ENCODE measurements at places on chromosomes 2 and 18.

GRCh38 chr18:62758591-62758990 lies 43.2 kb downstream of the PHLPP1 start:
- DNase-seq: no peak

DNA sequence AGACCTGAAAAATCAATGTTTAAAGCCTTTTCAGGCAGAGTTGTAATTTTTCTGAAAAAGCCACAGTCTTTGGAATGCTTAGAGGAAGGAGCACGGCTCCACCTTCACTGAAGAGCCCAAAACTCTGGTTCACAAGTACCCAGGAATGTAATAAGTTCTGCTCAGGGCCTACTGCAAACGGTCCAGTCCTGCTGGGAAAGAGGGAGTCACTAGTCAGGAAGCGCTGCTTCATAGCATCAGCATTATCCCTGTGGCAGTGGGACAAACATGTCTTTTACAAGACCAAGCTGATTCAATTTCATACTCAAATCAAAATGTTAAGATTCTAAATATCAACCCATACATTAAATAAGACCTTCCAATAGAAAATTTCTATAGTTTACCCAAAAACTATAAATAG lies 152.9 kb upstream of the PGAP1 start:
- no peak for DNase-seq

DNA sequence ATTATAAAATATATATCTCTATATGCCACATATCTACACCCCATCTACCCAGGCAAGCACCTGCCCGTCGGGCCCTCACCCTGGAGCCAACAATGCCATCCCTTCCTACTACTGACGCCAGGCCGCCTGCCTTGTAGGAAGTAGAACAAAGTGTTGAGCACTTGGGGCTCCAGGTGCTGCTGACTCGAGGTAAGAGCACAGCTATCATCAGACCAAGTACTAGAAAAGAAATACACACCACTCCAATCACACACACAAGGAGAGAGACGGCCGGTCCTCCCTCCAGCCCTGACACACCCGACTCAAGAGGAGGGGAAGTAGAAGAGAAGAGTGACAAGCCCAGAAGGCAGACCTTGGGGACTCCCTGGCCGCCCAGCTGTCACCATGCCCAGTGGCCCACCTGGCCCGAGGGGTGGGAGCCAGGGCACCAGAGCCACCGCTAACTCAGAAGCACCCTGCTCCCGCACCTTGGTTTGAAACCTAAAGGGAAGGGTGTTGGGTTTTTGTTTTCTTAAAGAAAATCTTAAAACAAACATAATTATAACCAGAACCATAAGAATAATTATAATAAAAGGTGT lies 64.0 kb upstream of the POMC start:
- no peak for DNase-seq

DNA sequence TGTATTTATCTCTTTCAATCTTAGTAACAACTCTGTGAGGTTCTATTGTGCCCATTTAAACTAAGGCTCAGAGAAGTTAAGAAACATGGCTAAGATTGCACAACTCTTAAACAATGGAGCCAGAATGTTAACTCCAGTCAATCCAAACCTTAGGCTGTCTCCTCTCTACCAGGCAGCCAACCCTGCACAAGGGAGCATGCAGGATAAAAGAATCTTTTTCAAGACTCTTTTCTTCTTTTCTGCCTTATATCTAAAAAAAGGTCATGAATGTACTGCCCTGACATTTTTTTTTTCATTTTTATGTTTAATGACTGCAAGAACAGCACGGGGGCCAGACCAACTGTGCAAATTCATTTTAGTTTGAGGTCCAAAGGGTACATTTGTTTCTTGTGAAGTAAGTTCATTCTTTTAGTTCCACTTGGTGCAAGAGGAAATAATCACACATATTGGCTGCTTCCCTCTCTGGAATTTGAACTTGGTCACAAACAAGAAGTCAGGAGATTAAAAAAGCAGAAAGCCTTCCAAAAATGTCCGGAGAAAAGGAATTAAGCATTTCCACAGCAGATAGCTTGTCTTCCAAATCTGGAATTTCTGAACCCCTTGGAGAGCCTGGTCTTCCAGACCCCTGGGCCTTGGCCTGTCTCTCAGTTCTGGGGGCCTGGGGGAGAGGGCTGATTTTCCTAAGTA lies 96.0 kb upstream of the RIOK3 start:
- DNase-seq: no peak

DNA sequence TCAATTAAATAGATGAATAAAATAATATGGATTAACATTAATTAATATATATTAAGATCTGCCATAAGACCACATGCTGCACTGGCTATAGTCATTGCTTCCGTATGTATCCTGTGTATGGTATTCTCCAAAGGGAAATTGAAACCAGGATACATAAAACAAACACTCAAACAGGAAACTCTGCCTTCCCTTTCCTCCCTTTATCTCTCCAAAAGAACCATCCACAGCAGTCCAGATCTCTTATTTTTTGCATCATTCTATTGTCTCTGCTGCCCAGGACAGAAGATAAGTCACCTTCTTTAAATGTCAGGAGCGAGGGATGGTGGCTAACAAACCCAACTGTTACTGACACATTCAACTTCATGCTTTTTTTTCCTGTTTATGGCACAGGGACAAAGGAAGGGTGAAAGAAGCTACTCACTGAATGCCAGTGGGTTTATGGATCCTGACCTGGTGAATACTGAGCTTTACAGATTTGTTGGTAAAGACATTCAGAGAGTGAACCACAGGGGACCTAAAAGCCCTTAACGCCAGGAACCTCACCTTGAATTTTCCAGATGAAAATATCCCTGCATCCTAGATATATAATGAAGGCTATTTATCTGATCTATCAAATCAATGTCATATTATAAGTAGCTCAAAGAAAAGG lies 67.5 kb downstream of the CSRNP3 start:
- DNase-seq: no peak

DNA sequence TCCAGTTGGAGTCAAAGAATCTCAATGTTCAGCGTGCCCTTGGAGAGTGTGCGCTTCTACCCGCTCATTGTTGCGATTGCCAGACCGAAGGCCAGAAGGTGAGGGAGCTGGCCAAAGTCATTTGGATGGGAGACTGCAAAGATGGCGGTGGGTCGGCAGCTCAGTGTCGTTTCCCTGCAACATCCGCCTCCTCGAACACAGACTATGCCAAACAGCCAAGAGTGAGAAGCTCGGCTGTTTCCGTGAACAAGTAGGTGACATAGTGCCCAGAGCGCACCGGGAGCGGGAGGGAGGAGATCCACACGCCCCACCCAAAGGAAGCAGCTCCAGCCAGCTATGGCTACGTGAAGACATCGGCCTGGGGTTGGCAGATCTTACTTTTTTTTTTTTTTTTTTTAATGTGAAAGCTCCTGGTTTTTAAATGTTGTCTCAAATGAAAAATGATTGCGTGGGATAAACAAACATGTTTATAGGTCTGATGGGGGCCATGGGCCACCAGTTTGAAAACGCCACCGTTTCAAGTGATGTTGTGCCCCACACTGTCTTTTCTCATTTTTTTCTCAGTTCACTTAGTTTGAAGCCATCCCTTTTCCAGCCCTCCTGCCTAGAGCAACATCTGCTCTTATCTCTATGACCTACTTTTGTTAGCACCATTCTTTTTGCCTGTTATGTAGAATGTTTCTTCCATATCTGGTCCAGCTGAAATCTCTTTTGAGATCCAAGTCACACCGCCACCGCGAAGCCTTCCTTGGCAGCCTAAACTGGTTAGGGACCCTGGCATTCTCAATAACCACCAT lies 682.4 kb downstream of the RNF144A start:
- DNase-seq: no peak

DNA sequence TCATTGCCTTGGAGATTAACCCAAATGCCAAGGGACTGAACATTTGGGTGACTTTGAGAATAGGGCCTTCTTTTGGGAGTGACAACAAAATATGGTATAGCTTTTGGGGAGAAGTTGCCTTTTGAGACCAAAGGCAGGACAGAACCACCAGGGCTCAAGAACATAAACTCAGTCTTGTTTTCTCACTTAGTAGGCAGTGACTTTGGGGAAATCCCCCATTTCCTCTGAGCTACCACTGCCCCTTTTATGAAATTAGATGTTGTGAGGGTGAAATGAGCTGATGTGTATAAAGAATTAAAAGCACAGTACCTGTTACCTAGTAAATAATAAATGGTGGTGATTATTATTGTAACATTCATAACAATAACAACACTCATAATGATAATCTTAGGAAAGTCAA lies 36.5 kb downstream of the GPD2 start:
- no peak for DNase-seq

DNA sequence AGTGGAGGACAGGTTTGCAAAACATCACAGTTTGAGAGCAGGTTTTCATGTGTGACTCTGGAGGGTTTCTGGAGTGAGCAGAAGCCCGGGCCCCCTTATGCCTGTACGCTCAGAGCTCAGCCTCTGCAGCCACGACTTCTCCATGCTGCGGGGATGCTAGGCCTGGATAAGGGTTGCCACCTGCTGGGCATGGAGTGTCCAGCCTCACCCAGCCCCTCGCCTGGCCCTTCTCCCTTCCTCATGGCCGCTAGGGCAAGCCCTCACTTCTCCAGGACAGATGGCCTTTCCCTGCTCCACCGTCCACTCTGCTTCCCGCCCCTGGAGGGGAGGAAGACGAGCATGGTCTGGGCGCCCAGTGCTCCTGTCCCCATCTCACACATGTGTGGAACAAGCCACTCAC lies 318.7 kb downstream of the GBX2 start:
- DNase-seq: no peak

GRCh38 chr2:45128580-45128997 lies 119.3 kb upstream of the SIX2 start:
- no peak for DNase-seq

DNA sequence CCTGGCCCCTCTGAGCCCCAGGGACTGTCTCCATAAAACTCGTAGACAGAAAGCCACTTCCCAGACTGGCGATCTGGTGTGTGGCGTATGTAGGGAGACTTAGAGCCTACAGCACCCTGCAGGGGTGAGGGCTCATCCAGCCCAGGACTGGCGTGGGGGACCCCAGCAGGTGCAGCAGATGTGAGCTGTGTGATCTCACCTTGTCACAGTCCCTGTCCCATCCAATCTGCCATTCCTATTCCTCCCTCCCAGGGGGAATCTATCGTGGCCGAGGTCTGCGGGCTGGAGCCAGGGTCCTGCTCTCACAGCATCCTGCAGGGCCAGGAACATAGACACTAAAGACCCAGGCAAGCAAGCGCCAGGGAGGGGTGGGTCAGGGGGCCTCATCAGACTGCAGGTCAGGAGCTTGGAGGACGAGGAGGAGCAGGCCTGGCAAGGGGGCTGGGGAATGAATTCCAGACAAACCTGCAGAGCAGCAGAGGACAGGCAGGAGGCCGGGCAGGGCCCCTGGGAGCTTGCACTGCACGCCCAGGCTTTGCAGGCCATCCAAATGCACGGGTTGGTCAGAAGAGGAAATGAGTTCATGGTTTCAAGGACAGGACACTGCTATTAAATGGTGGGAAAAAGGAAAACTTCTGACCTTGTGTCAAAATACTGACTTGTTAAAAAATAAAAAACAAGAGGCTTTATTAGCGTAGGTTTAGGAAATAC lies 32.5 kb downstream of the HS6ST1 start:
- no peak for DNase-seq

DNA sequence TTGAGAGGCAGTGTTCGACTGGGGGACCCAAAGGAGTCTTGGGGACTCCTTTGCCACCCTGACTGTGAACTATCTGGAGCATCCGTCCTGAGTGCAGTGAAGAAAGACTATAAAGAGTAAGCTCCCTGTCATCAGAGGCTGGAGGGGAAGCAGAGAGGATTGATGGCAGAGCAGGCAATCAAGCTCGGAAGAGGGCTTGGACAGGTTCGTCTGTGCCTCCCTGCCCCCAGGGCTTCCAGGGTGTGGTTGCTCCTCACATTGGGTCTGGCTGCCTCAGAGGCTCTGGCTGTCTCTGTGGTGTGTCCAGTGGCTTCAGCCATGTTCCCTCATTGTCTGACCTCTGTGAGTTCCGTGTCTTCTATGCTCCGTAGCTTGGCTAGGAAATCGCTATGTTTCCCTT lies 13.8 kb upstream of the EN1 start:
- no peak for DNase-seq

DNA sequence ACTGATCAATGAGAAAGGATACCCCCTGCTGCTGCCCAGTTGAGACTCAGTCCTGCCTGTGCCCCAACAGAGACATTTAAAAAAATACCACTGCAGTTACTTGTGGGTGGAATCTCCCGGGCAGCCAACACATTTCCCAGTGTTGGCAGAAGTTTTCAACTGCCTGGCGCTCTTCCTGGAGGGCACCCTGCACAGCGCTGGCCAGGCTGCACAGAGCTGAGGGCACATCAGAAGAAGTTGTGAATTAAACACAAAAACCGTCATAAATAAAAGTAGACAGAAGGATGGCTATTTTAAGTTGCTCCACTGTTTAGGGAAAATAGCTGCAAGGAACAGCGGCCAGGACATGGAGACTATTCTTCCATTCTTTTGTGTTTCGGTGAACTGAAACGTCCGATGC lies 110.2 kb upstream of the THOC1 start:
- no peak for DNase-seq

GRCh38 chr2:43939695-43940256 lies 56.0 kb downstream of the LRPPRC start:
- DNase-seq: no peak

DNA sequence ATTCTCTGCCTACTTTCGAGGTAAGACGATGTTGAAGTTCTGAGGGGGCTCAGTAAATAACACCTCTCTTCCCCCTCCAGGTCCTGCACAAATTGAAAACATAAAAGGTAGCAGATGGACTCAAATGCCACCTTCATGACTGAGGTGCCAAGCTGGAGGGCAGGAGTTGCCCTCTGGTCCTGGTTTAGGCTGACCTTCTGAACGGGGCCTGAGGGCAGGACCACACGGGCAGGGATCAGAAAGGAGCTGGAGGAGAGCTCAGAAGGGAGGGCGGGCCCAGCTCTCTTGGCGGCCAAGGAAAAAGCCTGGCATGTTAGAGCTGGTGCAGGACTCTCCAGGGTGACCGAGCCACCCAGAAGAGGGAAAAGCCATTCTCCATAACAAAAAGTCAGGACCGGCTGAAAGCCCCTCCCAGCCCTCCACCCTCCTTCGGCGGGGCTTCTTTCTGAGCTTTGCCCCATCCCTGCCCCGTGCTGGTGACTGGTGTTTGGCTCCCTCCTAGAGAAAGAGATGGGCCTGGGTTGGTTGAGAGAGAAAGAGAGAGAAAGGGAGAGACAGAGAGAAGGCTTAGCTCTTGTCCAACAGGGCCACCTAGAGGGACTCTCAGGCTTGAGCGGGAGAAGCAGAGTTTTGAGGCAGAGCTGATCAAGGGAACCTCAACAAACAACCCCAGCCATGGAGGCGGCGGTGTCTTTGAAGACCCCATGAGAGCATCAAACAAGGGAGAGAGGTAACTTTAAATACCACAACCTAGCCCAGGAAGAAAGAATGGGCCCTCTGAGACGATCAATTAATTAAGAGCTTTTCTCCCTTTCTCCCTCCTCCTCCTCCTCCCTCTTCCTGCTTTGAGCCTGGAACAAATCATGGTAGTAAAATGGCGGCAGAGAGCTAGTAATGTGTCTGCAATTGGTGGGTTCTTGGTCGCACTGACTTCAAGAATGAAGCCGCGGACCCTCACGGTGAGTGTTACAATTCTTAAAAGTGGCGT lies 50.8 kb downstream of the WIPF1 start:
- DNase-seq: peak; percentile 57

Data from OCI-LY7 (cell line).